NCI-H2029 treated with DMSO at 0.1 percent for 48 hours (cell line): ENCODE measurements at places on chromosomes 16 and 17.

DNA sequence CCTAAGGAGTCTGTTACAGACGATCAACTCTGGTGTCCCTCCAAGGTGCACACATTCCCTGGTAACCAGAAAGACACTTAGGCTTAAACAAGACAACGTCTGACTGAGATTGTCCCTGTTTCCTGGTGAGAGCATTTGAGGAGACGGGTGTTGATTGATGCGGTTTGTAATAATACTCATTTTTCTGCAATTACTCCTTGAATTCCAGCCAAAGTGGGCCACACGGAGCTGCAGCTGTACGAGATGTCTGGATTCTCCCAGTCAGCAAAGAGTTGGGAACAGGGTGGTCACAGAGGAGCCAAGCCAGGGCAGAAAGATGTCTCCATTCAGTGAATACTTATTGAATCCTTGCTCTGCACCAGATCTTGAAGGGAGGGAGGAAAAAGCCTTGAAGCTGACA, 30.9 kb upstream of the CES5A start:
- DNase-seq = no peak

- DNase-seq = no peak
Observed at GRCh38 chr17:15368600-15368999, 27.2 kb upstream of the TEKT3 start.

GRCh38 chr17:75707079-75707571, 14.1 kb upstream of the ITGB4 start:
- no peak for DNase-seq

GRCh38 chr17:14833201-14833785, 431.8 kb downstream of the PMP22 start:
- no peak for DNase-seq

- no peak for DNase-seq
Observed at GRCh38 chr16:72203401-72203800, 31.4 kb upstream of the PMFBP1 start.

DNA sequence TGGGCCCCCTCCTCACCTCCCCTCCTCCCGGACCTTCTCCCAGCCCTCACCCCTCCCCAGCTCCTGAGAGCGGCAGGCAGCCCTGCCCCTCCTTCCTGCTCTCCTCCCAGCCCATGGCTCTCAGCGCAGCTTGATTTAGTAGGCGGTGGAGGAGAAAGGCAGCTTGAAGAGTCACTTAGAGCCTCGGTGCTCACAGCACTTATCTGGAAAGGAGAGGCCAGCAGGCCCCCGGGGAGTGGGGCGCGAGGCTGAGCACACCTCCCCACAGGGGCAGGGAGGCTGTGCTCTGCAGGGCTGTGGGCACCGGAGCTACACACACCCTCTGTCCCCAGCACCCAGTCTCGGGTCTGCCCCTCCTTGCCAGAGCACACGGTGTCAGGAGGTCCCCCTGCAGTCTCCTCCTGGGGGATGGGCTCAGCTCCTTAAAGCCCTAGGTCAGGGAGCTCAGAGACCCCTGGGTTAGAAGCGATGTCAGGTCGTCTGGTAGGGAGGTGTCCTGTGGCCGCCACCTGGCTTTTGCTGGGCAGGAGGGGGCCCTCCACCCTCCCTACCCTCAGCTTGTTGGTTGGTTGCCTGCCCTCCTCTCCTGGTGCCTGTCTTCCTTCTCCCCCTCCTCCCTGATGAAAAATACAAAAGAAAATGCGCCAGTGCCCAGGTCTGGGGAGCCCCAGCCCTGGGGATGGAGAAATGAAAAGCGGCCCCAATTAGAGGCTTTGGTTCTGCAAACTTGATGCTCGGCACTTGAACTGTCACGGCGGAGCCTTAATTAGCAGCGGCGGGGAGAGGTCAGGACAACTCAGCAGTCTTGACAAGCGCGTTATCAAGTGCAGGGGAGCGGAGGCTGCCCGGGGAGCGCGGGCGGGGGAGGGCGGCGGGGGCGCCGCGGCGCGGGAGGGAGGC, 151.1 kb upstream of the GSE1 start:
- DNase-seq = no peak

DNA sequence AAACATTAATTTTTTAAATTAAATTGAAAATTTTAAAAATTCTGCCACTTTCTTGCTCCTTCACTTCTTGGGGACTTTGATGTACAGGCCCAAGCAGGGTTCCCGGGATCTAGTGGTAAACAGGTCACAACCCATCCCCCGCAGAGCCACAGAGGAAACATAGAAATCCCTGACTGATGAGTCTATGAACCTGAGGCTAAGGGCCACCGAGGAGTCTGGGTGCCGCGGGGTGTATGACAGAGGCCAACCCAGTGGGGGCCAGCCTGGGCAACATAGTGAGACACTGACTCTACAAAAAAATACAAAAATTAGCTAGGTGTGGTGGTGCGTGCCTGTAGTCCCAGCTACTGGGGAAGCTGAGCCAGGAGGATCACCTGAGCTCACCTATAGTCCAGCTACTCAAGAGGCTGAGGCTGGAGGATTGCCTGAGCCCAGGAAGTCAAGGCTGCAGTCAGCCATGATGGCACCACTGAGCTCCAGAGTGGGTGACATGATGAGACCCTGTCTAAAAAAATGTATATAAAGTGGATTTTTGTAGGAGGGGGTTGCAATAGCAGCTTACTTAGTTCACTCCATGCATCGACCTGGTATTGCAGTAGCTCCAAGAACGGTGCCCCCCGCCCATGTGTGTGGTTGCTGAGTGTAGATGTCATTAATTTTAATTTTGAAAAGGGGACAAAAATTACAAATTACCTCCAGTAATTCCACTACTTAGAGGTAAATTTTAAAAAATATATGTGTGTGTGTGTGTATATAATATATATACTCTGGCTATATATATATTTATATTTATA, 9.2 kb upstream of the FLYWCH1 start:
- no peak for DNase-seq

GRCh38 chr16:11800382-11800718, 3.3 kb upstream of the ZC3H7A start:
- DNase-seq = no peak

- DNase-seq = no peak
Observed at GRCh38 chr17:80924807-80925610, 66.6 kb upstream of the CHMP6 start.

DNA sequence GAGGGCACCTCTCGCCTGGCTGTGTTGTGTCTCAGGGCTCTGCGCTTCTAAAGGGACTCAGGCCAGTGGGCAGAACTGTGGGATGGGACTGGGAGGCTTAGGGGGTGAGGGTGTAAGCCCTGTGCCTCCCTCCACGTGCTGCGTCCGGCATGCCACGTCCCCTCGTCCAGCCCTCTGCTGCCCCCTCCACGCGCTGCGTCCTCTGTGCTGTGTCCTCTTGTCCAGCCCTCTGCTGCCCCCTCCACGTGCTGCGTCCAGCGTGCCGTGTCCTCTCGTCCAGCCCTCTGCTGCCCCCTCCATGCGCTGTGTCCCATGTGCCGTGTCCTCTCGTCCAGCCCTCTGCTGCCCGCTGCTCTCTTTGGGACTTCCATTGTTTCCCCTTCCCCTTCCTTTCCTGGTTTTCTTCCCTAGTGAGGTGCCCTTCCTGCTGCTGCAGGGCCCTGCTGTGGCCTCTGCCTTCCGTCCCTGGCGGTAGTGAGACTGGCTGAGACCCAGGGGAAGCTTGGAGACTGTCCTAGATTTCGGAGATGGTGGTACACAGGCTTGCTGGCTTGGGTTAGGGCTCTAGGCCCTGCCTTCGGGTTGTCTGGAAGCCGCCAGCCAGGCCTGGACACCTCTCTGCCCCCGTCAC, 6.4 kb upstream of the ZNF750 start:
- no peak for DNase-seq

DNA sequence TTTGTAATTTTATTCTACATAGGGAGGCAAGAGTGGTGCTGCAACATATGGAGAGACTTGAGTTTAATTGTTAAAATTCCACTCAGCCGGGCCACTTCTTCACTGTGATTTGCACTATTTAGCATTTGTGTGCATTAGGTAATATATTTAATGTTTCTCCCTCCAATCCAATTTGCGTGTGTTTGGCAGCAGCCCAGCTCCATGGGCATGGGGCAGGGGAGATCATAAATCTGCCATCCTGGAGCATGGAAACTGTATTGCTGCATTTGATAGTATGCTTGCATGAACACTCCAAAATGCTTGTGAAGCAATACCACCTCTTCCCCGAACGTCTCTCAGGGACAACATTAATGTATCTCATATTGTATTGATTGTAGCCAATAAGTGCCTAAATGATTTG, 339.1 kb upstream of the RBFOX1 start:
- no peak for DNase-seq

DNA sequence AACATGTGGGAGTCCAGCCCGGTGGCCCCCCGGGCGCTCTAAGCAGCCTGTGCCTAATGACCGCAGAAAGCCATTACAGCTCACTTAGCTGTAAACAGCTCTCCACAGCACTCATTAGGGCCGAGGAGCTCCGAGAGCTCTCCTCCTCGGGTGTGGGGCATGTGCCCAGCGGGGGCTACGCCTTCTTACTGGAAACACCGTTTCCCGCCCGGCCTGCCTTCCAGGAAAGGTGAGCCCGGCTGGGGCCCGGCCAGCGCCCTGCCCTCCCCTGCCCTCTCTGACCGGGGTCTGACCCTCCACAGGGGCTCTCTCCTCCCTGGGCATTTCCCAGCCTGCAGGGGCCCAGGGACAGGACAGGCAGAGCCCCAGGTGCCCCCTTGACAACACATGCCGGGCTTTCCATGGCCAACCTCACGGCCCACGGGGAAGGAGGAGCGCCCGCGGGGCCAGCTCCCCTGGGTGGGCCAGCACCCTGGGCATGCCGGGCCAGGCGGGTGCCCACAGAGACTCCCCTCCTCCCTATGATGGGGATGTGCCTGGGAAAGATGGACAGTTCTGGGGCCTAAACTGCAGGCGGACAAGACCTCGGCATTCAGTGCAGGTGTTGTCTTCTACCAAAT, 72.6 kb downstream of the SDK2 start:
- DNase-seq = no peak

DNA sequence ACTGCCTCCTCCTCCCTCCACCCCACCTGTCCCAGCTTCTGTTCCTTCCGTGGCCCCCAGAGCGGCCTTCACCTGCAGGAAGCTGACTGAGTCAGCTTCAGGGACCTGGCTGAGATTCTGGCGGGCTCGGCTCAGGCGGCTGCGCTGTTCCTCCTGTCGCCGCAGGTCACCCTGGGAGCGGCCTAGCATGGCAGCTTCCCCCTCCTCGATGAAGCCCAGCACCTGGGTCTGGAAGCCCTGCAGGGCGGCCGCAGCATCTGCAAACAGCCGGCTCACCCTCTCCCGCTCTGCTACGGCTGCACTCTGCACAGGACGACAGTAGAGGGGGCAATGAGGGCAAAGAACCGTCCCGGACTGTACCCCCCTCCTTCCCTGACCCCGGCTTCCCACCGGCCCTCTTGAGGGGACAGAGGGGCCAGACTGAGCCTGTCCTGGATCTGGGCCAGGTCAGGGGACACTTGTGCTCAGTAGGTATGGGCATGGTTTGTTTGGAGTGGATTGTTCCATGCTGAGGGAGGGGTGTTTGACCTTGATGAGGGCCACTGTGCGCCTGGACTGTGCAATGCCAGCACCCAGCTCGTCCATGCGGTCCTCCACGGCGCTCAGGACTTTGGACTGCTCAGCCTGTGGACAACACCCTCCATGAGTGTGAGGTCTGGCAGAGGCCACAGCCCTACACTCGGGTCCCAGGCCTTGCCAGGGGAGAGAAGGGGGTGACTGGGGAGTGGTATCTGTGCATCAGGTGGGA, 2.0 kb downstream of the TRIM47 start:
- DNase-seq = no peak
